Amniotic epithelial cell (primary cell): ENCODE measurements at places on chromosomes 16 and 17.

DNA sequence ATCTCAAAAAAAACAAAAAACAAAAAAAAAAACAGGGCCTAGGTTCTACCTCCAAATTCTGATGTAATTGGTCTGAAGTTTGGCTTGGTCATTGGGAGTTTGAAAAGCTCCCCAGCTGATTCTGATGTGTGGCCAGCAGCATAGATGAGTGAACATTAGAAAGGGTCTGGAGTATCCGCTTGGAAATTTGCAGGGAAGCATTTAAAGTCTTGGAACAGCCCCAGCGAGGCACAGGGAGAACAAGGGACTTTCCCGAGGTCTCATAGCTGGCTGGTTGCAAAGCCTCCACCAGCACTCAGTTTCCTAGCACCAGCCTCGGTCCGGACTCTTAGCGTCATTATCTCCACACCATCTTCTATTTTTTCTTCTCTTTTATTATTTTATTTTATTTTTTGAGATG is 70.8 kb downstream of the RAB11FIP4 start:
- DNase-seq = no peak

- DNase-seq = no peak
Observed at GRCh38 chr17:30599428-30600059, 122.3 kb downstream of the GOSR1 start.

DNA sequence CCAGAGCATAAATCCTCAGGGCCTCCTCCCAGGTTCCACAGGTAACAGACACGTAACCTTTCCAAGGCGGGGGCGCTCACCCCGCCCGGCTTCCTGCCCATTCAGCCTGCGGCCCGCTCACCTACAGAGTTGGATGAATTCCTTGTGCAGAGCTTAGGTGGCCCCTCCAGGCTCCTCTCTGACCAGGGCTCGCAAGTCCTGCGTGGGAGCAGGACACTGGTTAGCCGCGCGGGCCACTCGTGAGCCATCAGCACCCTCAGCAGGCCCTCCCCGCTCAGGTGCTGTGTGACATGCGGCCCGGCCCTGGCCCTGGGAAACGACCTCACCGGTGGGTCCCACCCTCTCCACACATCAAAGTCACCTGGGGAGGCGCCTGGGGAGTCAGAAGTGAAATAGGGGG is 528 bp downstream of the TERB1 start:
- DNase-seq = no peak

DNA sequence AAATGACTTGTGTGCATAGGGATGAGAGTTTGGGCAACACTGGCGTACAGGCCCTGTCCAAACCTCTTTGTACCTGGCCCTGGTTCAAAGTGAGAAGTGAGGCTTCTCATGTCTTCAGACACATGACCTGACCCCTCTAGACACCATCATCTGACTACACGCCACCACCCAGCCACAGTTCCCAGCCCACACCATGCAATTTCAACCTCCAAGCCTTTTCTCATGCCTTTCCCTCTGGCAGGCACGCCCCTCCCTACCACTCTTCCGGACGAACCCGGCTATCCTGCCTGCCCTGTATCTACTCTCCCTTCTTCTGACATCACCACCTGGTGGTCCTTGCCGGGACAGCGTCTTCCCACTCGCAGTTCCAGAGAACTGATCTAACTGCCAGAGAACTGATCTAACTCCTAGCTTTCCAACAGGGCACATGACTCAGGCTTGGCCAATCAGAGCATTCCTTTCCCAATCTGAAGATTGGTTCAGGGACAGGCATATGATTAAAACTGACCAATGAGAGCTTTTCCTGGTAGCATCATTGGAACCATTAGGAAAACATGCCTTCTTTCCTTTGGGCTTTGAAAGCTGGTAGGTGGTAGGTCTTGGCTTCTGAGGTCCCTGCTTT is 27.1 kb upstream of the IL21R start:
- peak; percentile 90 for DNase-seq

GRCh38 chr17:12977008-12977751 is 40.6 kb downstream of the ELAC2 start:
- DNase-seq = no peak

GRCh38 chr16:51526621-51527020 is 375.6 kb upstream of the SALL1 start:
- peak; percentile 40 for DNase-seq

DNA sequence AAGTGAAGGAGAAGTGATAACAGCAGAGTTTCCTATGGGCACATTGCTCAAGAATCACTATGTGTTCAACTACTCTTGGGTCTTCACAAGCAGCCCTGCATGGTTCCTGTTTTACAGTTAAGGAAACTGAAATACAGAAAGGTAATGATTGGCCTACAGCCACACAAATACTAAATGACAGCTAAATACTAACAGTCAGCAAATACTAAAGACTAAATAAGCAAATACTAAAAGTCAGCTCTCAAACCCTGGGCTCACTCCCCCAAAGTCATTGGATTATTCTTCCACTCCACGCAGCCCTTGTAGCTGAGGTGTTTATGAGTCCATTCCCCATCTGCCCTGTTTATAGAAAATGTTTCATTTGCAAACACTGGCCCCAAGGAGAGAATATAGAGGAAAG is 372.7 kb upstream of the CDH11 start:
- no peak for DNase-seq

- DNase-seq = peak; percentile 28
Observed at GRCh38 chr17:40727447-40728231, 24.1 kb upstream of the KRT24 start.

DNA sequence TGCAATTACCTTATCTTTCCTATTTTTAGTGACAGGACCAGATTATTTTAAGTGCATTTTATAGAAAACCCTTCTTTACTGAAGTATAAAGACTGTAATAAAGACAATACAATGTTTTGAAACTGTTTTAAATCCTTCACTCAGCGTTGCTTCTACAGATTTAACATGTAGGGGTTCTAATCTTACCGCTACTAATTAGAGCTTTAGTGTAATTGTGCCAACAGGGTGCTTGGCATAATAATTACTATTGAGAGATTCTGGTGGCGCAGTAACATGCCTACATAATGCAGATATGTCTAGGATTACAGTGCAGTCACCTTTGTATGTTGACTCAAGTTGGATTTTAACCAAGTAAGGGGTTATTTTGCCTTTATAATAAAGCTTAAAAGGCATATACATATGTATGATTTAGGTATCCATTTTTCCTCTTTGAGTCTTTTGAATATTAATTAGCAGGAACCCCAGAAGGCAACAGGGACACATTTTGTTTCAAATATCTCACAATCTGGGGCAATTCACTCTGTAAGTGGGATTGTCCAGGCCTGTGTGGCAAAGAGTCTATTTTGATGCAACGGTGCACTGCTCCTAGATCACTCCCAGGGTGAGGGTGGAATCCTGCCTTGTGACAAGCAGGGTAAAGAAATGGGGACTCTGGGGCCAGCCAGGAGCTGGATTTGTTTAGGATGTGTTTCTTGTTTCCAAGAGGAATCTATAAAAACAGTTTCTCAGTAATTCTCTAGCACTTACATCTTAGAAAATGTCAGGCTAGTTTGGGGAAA is 604.7 kb upstream of the SALL1 start:
- DNase-seq = no peak
